ENCODE measurements at places on chromosomes 6 and 20.

GRCh38 chr6:14559746-14560536, 442.4 kb downstream of the CD83 start:
- H3K27ac ChIP-seq: no peak overlapping the region
- H3K27me3 ChIP-seq: no peaks in the 10 kb centered on the region
- no peak for DNase-seq
- H3K4me1 ChIP-seq: no peaks in the 10 kb centered on the region
- H3K36me3 ChIP-seq: no peaks in the 10 kb centered on the region
- no peak overlapping the region for H3K4me3 ChIP-seq

DNA sequence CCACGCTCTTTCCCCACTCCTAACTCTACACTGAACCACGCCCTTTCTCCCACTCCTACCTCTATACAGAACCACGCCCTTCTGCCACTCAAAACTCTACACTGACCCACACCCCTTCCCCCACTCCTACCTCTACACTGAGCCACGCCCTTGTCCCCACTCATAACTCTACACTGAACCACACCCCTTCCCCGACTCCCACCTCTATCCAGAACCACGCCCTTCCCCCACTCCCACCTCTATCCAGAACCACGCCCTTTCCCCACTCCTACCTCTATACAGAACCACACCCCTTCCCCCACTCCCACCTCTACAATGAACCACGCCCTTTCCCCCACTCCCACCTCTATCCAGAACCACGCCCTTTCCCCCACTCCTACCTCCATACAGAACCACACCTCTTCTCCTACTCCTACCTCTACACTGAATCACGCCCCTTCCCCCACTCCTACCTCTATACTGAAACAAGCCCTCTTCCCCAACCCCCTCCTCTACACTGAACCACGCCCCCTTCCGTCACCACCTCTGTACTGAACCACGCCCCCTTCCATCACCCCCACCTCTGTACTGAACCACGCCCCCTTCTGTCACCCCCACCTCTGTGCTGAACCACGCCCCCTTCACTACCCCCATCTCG, 10.1 kb downstream of the PXMP4 start:
- no peaks in the 10 kb centered on the region for H3K36me3 ChIP-seq
- H3K27ac ChIP-seq: no peak overlapping the region
- DNase-seq: peak; percentile 38
- H3K4me3 ChIP-seq: no peak overlapping the region

DNA sequence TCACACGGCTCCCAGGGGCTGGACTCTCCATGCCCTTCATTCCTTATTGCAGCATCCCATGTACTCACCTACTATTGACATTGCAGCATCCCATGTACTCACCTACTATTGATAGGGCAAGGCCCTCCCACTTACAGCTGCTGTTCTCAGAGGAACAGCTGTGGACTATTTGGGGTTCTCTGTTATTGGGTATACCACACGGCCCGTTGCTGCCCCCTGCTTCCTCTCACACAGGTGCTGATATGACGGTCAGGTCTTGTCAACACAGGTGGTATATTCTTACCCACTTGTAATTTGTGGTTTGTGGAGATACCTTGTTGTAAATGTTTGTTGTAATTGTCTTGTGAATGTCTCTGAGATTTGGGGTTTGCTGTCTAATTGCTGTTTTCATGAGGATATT, 18.8 kb downstream of the ALDH5A1 start:
- no peaks in the 10 kb centered on the region for H3K27me3 ChIP-seq
- no peak overlapping the region for H3K27ac ChIP-seq
- H3K4me3 ChIP-seq: no peak overlapping the region
- H3K36me3 ChIP-seq: no peaks in the 10 kb centered on the region
- no peaks in the 10 kb centered on the region for H3K4me1 ChIP-seq

DNA sequence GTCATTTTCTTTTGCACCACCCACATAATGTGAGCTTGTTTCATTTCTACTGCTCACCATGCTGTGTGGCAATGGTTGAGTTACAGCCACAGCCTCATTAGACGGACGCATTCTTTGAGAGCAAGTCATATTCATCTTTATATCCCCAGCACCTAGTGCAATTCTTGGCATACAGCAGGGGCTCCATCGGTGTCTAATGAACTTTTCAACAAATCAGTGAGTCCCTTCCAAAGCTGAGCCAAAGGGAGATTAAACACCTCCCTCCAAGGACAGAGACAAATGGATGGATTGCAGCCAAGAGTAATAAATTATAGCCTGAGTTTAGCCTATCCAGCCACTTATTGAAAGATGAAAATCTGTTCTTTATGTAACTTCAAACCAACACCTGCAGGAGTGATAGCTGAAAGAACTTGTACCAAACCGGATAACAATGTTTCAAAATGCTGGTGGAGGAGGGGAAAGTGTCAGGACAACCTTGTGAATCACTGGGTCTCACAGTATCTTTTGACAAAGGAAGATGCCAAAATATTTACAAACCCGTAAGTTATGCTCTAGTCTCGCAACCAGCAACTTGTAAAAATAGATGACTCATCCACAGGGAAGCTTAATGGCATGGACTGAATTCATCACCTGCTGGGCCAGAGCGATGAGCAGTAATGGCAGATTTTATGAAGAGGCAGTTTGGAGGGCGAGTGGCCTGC, 139.0 kb downstream of the PXDC1 start:
- no peak overlapping the region for H3K27ac ChIP-seq
- no peak overlapping the region for H3K4me3 ChIP-seq
- no peaks in the 10 kb centered on the region for H3K36me3 ChIP-seq
- no peak for DNase-seq
